ENCODE measurements at places on chromosomes 3 and 15.

DNA sequence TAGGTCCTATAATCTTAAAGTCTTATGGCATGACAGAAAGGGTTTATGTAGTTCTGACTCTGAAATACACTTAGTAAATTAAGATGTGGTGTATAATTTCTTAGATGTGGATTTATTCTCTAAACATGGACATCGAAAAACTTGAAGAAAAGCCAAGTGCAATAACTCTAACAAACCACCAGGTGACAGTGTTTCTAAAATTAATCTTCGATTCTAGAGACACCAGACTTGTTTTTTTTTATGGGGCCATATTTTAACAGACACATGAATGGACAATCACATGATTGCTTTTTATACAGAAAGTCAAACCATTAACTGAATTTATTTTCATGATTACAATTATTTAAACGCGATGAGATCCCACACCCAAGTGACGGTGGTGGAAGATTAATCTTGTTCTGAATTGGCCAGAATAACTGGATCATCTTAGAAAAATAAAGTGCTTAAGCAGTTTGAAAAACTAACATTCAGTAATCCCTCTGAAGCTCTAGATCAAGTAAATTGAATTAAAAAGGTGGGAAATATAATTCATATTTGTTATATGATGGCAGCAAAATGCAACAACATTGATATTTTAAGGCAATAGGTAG is 305.1 kb downstream of the LSAMP start:
- DNase-seq, result no peak

GRCh38 chr3:64235605-64236004 is 10.3 kb upstream of the PRICKLE2 start:
- no peak for DNase-seq

DNA sequence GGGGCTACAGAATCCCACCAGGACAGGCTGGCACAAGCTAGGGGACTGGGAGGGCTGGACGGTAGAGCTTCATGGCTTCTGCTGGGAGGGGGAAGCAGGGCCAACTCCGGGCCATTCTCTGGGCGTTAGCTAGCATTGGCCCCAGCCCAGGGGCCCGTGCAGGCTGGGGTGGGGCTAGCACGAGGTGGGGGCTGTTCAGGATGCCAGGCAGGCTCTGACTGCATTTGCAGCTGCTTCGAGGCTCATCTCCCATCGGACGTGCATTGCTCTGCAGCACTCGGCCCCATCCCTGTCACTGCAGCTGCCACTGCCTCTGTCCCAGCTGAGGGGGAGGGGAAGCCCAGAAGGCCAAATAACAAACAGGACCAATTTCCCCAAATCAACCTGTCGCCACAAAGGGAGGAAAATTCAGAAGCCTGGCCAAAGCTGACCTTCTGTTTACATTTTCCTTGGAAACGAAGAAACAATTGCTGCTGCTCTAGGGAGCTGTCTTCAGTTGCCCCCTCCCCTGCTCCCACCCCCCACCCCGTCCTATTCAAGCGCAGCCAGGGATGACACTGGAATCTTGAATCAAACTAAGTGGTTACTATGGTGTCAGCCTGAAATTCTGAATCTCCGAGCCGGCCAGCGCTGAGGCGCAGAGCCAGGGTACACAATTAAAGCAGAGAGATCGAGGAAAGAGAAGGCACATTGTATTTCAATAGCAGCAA is 138.8 kb upstream of the PRR20G start:
- DNase-seq, result no peak

DNA sequence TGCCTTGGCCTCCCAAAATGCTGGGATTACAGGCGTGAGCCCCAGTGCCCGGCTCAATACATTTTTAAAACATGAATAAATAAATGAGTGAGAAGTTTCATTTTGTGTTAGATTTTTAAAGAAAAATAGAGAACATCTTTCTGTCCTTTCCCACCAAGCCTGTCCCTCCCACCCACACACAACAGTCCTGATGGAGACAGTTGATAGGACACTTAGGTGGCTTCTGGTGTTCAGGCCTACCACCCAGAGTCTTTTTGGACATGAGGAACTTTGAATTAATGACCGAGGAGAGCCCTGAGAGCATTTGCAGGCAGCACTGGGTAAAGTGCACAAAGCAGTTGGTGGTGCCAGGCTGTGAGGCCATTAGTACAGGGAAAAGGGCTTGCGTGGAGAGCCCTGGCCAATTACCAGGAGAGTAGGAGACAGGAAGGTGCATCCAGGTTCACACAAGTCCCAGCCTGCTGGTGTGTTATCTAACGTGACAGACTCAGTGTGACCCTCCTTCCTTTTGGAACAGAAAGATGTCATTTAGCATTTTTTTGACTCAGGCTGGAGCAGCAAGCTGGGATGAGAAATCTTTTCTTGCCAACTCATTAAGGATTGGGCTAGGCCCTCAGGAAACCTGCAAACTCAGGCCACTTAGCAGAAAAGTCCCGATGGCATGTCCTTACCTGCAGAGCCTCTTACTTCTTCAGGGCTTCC is 103.6 kb downstream of the PDCD6IP start:
- DNase-seq, result no peak

DNA sequence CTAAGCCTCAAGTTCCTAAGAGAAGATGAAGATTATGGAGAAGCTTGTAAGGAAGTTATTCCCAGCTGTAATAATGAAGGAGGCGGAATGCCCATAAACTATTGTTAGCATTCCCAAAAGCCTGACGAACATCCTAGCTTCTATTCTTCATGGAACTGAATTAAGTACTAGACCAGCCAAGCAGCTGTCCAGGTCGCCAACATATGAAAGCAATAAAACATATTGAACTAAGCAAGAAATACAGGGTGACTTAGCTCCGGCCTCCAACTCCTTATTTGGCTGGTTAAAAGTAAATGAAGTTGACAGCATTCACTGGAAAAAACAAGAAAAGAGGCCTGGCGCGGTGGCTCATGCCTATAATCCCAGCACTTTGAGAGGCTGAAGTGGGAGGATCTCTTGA is 174.0 kb upstream of the TPM1 start:
- no peak for DNase-seq

GRCh38 chr3:142863010-142863817 is 25.7 kb downstream of the PCOLCE2 start:
- no peak for DNase-seq
